SJCRH30 (cell line): ENCODE measurements at places on chromosomes 12 and 14.

GRCh38 chr12:7096979-7097378 lies 4.7 kb upstream of the C1R start:
- DNase-seq: peak; percentile 30

GRCh38 chr14:101876555-101876938 lies 87.8 kb upstream of the DYNC1H1 start:
- DNase-seq: no peak

DNA sequence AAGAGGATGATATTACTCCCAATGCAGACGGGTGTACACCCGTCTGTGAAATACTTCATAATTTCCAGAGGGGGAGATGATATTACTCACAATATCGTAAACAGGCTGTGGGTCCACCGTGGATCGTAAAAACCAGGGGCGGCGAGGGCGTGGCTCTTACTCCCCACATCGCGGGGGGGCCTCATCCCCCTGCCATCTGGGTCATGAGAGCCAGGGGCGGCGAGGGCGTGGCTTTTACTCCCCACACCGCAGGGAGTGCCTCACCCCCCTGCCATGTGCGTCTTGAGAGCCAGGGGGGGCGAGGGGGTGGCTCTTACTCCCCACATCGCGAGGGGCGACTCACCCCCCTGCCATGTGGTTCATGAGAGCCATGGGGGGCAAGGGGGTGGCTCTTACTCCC lies 86.2 kb upstream of the GNG2 start:
- DNase-seq: no peak

DNA sequence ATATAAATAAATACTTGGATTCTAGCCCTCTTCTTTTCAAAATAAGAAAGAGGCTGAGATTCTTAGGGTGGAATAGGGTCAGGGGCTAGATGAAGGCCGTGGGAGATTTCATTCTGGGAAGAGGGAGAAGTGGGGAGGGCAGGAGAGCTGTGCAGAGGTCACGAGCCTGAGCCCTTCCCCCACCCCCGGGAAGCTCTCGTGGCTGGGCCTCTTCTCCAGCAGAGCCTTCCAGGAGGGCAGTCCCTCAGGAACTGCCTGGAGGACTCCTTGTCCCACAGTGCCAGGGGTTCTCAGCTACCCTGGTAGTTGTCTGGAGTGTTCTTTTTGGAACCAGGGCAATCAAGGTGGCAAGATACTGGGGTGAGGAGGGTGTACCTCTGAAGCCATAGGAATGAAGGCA lies 94.0 kb downstream of the ESR2 start:
- no peak for DNase-seq

DNA sequence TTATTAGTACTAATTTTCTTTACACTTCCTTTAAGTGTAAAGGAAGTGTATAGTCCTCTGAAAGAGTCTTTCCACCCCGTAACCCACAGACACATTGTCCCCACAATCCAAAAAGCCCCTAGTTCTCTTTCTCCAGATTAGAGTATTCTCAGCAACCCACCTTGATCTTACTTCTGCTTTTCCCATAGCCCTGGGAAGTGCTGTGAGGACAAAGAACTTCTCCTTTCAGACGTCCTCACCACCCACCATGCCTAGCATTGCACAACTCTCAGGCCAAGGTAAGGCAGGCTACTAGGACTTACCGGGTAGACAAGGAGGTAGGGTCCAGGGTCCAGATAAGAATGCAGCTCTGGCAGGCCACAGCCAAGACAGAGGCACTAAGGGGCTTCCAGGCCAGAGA lies 7.4 kb downstream of the AAAS start:
- no peak for DNase-seq

DNA sequence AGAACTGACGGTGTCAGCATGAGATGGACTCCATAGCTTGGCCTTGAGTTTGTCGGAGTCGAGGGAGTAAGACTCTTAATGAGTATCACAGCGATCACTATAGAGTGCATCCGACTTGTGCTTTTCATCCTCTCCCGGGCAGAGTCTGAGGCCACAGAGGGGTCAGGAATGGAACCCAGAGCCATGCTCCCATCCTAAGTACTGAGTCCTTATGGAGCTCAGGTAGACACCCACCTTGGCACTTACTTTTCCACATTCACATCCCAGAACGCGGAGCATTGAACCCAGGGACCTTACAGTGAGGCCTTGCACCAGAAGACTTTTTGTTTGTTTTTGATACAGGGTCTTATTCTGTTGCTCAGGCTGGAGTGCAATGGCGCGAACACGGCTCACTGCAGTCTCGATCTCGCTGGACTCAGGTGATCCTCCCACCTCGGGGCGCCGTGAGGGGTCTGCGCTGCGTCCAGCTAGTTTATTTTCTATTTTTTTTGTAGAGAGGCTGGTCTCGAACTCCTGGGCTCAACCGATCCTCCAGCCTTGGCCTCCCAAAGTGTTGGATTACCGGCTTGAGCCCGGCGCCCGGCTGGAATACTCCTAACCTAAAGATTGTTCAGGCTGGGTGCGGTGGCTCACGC lies 719 bp upstream of the SRSF9 start:
- DNase-seq: no peak

GRCh38 chr12:2190085-2190484 lies 137.3 kb downstream of the CACNA1C start:
- no peak for DNase-seq

- no peak for DNase-seq
These were observed 19.0 kb downstream of the AP5M1 start for GRCh38 chr14:57287745-57288144.

GRCh38 chr12:53594897-53595615 lies 31.1 kb downstream of the ATF7 start:
- DNase-seq: no peak

GRCh38 chr12:22046968-22047390 lies 961 bp downstream of the CMAS start:
- no peak for DNase-seq

DNA sequence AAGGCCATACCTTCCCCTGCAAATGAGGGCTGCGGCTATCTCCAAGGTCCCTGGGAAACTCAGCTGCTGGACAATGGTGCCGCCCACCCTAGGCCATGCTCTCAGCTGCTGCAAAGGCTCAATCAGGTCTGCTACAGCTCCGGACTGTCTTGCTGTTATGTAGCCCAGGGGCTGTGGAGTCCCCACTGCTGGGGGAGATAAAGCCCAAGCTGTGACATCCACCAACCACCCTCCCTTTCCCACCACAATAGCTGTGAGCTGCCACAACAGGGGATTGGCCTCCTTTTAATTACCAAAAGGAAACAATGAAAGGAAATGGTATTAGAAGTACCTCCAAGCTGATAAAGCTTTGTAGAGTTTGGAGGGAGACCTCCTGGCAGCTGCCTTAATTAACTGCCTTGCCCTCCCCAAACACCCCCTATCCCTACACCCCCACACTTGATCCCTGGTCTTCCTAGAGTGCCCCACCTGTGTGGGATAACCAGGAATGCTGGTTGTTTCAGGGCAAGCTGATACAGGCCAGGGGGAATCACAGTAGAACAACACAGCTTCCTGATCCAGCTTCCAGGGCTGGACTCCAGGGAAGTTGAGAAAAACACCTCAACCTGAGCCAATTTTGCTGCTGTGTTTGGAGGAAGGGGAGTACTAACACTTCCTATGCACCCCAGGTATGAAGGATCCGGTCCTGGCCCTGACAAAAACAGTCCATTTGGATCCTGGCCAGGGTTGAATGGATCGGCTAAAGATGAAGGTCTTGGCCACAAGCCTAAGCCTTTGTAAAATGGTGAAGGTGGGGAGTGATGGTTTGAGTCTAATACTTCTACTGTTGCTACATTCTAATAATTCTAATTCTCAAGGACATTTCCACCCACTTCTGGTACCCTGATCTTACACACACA lies at the start of gene VWF:
VWF (minus strand) TSS at position 260 of the 899 bp plus-strand sequence. CDS start 1,474 bp downstream, outside the sequence.
- DNase-seq: peak; percentile 27

DNA sequence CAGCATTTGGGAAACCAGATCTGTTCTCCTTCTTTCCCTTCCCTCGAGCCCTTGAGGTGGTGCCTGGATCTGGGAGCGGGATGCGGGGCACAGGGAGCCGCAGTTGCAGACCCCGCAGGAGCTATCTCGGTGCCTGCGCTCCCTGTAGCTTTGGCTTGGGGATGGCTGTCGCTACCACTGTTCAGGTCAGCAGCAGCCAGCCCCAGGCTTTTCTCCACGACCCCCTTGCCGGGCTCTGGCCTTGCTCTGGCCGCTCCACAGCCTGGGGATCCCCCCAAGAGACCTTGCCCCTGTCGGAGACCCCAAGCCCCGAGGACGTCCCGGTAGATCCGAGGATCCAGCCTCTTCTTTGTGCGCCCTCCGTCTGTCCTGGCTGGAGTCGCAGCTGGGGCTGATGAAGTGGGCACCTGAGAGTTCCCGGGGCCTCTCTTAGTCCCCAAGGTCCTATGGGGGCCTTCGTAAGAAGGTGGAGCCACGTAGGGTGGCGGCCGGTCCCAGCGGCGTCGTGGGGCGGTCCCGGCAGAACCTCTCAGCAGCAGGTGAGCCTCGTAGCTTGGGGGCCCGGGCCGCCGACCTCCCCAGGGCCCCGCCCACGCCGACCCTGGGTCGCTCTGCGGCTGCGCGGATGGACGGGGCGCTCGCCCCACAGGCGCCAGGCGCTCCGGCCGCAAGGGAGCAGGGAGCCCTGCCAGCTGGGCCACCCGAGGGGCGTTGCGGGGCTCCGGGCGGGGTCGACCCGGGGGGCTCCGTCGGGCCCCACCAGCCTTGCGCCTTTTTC lies 1.3 kb downstream of the DDN start:
- DNase-seq: no peak

GRCh38 chr14:105467249-105467941 lies 7.2 kb upstream of the CRIP2 start:
- DNase-seq: no peak

GRCh38 chr12:133172491-133172890 lies 8.8 kb upstream of the ZNF268 start:
- no peak for DNase-seq

DNA sequence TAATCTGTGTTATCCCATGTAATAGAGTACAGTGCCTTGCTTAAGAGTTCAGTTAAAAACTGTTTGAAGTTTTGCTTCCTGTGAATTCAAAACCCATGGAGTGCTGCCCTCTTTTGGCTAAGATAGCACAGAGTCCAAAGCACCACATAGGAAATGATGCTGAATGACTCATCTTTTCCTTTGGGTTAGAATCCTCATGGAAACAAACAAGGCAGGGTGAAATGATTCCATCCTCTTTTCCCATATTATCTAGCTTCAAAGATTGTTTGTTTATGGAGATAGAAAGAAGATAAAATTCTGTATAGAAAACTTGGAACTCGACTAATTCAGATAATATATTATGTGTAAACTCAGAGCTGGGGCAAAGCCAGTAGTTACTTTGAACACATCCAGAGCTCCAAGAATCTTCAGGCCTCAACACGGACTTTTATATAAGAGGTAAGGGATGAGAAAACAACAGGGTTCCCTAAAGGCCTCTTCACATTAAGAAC lies 87.4 kb downstream of the OTOGL start:
- peak; percentile 58 for DNase-seq

DNA sequence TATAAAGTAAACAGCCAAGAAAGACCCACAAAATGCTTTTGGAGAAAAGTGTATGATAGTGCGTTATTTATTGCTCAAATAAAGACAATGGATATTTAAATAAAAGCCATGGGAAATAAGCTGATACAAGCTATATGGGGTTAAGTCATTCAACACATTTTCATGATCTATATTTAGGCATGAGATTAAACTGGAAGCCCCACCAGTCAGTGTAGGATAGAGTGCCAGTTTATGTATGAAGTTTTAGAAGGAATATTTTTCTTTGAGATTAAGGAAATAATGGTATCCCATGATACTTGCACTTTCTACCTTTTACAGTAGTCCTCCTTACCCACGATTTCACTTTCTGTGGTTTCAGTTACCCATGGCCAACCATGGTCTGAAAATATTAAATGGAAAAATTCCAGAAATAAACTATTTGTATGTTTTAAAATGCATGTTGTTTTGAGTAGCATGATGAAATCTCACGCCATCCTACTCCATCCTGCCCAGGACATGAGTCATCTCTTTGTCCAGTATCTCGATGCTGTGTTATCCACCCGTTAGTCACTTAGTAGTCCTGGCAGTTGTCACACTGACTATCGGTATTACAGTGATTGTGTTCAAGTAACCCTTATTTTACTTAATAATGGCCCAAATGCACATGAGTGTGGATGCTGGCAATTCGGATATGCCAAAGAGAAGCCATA lies 22.3 kb downstream of the SYT1 start:
- peak; percentile 28 for DNase-seq

DNA sequence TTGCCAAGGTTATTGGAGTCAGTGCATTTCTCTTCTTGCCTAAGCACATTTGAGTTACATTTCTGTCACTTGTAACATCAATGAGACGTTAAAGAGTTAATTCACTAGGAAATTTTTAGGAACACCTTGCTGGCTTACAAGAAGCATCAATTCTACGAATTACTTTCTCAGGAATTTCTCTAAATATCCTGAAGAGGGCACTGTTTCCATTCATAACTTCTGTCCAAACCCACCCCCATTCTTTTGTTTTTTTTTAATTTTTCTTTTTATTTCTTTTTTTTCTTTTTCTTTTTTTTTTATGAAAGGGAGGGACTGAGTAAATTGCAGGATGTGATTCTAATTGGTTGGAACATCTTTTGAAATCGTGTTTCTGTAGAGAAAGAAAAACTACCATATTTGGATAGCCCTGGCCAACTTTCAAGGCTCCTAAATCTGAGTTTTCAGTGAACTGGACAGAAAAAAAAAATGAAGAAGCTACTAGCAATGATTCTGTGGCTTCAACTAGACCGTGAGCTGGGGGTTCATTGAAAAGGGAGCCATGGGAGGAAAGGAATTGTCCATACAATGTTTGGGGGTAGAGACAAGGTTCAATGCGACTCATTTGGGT lies 285.3 kb downstream of the DAD1 start:
- peak; percentile 23 for DNase-seq

DNA sequence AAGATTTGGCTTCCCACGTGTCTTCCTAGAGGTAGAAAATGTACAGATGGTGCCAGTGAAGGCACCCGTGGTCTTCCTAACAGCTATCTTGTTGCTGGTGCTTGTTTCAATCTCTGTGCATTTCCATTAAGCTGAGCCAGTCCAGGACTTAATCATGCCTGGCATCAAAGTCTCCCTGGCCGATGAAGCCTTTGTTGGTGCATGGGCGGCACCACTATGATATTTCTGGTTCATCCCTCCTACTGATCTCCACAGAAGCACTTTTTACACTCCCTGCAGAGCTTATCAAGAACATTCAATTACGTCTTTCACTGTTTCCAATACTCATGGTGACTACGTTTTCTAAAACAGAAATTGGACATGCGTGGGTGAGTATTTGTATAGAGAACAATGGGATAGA lies 128.4 kb downstream of the TTC8 start:
- no peak for DNase-seq

DNA sequence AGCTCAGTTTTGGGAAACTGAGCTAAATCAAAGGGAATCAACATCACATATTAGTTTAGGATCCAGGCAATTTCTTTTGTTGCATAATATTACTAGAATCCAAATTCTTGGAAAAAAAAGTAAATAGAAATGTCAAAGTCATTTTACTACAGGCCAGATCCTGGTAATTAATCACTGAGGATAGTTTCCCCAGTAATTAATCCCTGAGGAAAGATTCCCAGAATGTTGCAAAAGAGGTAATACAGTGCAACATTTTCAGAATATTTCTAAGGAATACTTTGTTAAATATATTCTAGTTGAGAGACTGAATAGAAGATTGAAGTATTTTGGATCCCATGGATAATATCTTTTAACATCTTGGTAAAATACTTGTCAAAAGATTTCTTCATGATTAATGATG lies 207.0 kb upstream of the GARIN2 start:
- DNase-seq: no peak
